ENCODE measurements at places on chromosomes 5 and 9.

DNA sequence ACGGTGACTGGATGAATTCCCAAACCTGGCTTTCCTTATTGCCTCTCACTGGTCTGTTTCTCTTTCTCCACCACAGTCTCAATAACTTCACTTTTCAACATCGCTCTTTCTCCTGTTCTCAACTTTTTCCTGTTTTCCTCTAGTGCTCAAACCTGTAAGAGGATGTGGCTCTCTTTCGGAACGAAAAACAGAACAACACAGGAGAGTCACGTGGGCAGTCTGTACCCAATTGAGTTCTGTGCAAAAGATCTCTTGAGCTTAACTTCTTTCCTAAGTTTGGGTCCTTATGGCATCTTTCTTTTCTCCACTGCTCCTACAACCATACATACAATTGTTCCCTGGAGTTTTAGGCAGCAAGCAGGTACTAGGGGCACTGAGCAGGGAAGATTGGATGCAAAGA, 8.9 kb downstream of the HAVCR1 start:
- no peak for DNase-seq

- DNase-seq, result no peak
Measured at GRCh38 chr9:114969269-114969668, 38.9 kb upstream of the TNFSF8 start.

DNA sequence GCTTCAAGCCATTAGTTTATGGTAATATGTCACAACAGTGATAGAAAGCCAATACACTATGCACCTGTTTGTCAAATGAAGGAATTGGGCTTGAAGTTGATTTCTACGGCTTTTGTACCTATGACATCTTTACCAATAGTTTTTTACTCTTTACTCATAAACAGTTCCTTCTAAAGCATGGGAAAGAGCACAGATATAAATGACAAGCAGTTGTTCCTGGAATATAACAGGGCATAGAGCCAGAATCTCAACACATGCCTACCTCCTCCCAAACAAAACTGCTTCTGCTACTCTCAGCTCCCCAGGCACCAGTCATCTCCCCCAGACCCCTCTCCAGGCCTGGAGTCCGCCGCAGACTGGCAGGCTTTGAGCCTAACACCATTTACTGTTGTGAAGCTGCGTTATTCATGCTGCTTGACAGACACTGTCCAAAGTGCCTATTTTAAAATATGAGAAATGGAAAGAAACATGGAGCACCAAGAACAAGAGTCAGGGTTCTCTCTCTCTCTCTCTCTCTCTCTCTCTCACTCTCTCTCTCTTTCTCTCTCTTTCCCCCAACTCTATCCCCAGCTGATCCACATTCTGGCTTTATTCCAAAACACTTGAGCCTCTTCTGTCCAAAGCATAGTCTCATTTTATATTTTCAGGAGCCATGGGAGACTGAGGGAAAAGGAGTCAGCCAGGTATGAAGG, 111.6 kb downstream of the ADRB2 start:
- no peak for DNase-seq

DNA sequence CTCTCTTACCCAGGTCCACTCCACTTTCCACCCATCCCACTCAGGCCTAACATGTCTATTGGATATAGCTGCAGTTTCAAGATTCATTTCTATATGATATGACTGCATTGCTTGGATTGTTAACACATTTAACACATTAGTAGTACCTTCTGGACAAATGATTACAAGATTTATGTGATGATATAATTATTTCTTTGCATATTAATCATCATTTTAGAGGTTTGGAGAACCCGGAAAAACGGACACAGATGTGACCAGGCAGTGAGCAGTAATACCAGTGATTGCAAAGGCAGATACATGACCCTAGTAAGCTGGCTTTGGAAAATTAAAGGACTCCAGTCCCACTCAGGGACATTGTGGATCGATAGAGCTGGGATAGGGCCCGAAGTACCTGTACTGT, 103.8 kb downstream of the PRR16 start:
- no peak for DNase-seq

DNA sequence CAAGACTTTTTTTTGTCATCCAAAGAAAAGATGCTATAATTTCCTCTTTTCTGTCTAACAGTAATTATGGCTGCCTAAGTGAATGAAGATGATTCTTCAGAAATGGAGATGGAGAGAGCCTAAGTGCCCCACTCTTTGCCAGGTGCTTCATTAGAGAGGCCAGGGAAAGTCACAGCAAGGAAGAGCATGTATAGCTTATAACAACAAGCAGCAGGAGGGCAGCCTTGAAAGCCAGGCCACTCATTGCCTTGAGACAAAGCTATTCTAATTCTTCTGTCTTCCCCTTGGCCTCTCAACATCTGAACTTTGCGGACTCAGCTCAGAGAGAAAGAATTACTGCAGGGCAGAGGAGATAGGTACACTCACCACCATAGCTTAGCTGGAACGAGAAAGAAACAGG, 112.0 kb upstream of the ZNF366 start:
- DNase-seq, result no peak
